ENCODE measurements at places on chromosomes 7 and 10.

DNA sequence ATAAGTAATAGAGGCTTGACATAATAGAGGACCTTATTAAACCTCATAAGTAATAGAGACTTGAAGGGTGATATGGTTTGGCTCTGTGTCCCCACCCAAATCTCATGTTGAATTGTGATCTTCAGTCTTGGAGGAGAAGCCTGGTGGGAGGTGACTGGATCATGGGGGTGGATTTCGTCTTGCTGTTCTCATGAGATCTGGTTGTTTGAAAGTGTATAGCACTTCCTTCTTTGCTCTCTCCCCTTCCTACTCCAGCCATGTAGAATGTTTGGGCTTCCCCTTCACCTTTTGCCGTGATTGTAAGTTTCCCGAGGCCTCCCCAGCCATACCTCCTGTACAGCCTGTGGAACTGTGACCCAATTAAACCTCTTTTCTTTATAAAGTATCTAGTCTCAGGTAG, 8.6 kb downstream of the KIFBP start:
- peak; percentile 28 for DNase-seq

DNA sequence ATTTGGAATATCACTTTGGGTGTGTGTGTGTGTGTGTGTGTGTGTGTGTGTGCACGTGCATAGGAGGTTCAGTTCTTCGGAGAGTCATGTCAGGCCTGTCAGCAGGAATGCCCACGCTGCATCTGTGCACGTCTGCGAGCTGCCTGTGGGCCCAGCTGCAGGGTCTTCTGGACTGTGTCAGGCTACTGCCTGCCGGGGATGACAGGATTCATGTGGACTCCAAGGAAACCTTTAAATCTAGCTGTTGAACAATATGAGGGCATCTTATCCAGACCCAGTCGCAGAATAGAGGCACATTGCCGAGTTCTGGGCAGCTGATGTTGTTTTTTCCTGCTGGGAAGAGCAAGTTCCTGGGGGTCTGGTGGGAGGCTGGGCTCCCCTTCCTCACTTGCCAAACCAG, 19.0 kb downstream of the AQP1 start:
- no peak for DNase-seq

GRCh38 chr10:101588879-101589278, 758 bp downstream of the DPCD start:
- DNase-seq: no peak

- DNase-seq: peak; percentile 54
Observed at GRCh38 chr7:26202019-26202990, 760 bp downstream of the CBX3 start.

GRCh38 chr7:55308186-55308929, 56.8 kb upstream of the LANCL2 start:
- no peak for DNase-seq

DNA sequence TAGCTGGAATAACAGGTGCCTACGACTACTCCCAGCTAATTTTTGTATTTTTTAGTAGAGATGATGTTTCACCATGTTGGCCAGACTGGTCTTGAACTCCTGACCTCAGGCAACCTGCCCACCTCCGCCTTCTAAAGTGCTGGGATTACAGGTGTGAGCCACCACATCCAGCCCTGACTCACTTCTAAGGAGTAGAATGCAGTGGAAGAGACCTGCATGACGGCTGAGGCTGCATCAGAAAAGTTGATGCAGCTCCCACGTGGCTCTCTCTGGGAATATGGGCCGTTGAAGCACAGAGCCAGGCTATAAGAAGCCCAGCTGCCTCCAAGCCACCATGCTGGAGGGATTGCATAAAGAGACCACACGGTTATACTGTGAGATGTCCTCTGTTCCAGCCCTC, 21.6 kb upstream of the ASL start:
- no peak for DNase-seq

DNA sequence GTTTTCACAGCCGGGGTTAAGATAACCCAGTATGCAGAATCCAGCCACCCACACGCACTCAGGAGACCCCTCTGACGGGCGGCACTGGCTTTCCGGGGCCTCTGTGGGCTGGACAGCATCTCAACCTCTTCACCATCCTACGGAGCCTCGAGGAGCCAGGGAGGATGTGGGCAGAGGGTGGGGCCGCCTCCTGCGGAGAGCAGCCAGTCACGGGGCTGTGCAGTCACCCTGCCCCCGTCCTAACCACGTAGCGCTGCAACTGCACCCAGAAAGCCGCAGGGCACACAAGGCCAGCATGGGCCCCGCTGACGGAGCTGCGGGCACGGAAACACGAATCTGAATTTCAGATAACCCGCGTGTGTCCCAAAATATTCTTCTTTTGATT, 270.3 kb downstream of the ELFN1 start:
- DNase-seq: peak; percentile 95

DNA sequence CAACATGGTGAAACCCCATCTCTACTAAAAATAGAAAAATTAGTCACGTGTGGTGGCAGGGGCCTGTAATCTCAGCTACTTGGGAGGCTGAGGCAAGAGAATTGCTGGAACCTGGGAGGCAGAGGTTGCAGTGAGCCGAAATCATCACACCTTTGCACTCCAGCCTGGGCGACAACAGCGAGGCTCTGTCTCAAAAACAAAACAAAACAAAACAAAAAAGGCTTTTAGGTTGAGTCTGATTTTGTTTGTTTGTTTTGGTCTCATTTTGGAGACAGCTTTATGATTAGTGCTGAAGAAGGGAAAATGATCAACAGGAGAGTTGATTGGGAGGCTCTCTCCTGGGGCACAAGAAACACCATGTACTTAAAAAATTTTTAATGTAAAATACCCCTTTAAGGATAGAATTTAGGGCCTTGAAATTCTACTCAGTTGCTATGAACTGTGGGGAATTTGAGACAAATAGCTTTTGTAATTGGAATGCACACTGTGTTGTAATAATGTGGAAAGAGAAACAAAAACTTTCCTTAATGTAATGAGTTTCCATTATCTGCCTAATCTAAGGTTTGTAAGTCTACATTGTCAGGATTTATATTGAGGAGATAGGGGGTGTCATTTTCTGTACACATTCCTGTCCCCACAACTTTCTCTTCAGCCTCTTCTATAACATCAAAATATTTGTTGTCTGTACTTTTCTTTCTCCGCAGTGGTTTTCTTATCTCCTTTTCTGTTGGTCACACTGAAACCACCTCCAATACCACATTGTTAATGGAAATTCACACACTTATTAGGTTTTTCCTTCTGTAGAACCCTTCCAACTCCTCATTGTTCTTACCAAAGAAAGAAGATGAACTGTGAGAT, 41.3 kb downstream of the ARID5B start:
- peak; percentile 93 for DNase-seq

- DNase-seq: no peak
Observed at GRCh38 chr7:150806454-150806853, 5.9 kb downstream of the TMEM176A start.

- peak; percentile 61 for DNase-seq
Observed at GRCh38 chr7:28296571-28297483, 115.5 kb upstream of the CREB5 start.

GRCh38 chr10:60643874-60644273, 134.4 kb upstream of the CDK1 start:
- DNase-seq: no peak

GRCh38 chr10:83801983-83802382, 337.3 kb upstream of the GHITM start:
- no peak for DNase-seq

DNA sequence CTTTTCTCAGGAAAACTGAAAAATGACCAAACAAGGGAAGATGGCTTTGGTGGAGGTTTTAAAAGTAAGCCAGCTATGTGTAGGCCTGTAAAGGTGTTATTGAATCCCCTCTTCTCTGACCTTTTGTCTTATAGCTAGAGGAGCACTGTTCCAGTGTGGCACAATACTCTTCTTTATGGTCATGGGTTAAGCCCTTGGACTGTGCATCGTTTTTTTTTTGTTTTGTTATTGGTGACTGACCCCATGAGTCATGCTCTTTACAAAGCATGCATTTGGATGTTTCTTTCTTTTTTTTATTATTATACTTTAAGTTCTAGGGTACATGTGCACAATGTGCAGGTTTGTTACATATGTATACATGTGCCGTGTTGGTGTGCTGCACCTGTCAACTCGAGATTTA, 19.6 kb upstream of the FAM25A start:
- DNase-seq: peak; percentile 81

- DNase-seq: no peak
Observed at GRCh38 chr7:55066524-55066923, 47.7 kb downstream of the EGFR start.

- DNase-seq: no peak
Observed at GRCh38 chr7:92259610-92260247, 14.0 kb downstream of the ANKIB1 start.

- DNase-seq: no peak
Observed at GRCh38 chr10:12564173-12564572, 214.8 kb downstream of the CAMK1D start.

DNA sequence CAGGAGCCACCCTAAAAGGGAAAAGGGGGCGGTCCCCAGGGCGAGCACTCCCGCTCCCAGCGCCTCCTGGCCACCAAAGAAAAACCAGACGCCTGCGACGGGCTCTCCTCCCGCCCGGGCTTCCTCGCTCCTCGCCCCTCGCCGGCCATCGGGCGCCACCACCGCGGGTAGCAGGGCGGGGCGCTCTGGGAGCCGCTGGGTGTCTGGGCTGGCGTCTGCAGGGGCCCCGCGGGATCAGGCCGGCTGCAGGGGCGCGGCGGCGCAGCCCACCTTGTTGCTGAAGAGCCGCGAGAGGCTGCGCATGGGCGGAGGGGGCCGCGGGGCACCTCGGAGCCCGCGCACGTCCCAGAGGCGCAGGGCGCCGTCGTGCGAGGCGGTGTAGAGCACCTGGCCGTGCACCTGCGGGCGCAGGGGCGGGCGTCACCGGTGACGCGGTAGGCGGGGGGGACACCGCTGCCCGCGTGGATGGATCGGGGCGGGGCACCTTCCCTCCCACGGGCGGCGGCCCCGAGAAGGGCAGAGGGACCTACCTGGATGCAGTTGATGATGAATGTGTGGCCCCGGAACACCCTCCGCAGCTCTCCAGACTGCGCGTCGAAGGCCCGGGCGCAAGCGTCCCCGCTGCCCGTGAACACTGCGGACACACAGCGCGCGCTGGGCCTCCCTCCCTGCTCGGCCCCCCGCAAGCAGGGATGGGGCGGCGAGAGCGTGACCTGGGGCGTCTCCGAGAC, 28.3 kb downstream of the WDR86 start:
- DNase-seq: no peak

DNA sequence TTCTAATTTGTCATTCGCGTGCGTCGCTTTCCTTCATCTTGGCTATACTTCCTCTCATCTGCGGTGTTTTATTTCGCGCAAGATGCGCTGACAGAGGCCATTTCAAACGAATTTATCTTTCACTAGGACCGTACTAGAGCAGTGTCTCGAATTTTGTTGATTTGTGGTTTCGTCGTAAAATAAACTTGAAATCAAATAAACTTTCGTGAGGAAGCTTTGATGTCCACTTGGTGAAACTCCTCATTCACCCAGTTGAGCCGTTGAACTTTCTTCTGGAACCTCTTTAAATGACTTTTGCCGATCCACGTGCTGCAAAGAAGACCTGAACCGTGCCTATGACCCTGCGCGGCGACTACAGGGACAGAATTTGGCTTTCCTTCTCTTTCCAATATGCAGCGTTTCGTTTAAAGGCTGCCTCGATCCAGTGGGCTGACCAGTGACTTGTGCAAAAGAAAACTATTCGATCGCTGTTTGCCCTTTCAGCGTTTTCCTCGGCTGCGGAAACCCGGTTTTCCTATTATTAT, 163.9 kb upstream of the PPP1R3A start:
- peak; percentile 26 for DNase-seq

GRCh38 chr7:148906707-148907498, 22.8 kb upstream of the EZH2 start:
- DNase-seq: no peak

DNA sequence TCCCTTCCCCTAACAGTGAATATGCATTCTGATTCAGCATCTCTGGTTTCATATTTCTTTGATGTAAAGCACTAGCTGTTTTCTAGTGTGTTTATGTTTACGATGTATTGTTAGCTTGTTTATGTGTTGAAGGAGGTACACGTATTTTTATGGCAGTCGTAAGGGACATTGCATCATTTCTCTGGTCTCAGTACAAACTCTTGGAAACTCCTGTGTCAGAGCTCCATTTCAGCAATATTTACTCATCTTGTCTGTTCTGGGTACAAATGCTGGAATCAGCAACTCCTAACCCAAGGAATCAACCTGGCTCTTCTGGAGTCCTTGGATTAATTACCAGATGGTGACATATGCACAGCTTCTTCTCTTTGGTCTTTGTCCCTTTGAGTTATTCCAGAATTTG, 270.0 kb upstream of the PLXDC2 start:
- no peak for DNase-seq

- no peak for DNase-seq
Observed at GRCh38 chr10:11201911-11202310, 184.2 kb downstream of the CELF2 start.

GRCh38 chr7:129588268-129588667, 23.3 kb upstream of the NRF1 start:
- no peak for DNase-seq

DNA sequence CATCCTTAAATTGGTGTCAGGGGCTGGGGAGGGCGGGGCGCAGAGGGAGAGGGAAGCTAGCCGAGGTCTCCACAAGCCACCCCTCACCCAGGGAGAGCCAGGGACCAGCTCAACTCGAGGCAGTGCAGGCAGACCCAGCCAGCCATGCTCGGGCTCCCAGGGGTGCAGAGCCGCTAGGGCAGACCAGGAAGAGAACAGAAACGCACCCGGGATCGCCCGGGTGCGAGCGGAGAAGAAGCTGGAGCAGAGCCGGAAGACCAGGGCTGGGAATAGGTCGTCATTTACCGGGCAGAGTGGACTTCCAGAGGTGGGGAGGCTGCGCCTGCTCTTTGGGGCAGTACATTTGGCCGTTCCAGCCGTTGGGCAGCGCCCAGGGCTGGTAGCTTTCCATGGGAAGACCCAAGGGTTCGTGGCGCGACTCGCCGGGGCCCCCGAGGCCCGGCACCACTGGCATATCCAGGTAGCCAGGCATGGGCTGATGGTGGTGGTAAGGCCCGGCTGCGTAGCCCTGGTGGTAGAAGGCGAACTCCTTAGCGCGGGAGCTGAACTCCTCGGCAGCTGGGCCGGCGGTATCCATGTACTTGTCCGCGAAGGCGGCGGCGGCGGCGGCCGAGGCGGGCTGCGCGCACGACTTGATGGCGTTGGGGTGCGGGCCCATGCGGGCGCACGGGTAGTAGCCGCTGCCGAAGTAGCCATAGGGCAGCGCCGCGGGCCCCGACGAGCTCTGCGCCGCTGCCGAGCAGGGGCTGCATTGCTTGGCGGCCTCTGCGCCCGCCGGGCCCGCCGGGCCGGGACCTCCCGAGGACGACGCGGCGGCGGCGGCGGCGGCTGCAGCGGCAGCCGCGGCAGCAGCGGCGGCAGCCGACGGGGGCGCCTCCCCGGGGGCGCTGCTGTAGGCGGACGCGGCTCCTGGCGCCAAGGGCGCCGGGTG, 755 bp downstream of the HOXA13 start:
- DNase-seq: peak; percentile 51

DNA sequence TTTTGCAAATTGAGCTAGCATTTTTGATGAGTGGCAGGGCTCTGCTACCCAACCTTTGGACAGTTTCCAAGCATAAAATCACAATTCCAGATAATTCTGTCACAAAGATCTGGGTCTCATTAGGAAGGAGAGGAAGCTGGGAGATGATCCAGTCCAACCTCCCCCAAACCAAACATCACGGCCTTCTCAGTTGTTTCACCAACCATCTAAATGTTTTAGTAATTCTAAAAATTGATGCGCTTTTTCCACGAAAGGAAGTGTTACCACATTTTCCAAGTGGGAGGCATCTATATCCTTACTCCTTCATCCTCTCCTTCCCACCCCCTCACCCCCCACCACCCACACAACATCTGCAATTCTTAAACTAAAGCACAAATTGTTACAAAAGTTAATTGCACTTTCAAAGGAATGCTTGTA, 108.3 kb downstream of the EGFR start:
- DNase-seq: no peak

GRCh38 chr10:33886299-33886698, 551.8 kb upstream of the NRP1 start:
- peak; percentile 19 for DNase-seq

Measured in suppressor macrophage treated with lipopolysaccharide for 1 hour (primary cell).